NCI-H446 treated with DMSO at 0.1 percent for 48 hours (cell line): ENCODE measurements at places on chromosomes 2 and 18.

- DNase-seq, result no peak
Observed at GRCh38 chr2:64165706-64166105, 21.5 kb upstream of the PELI1 start.

GRCh38 chr2:217512259-217512658 is 490.5 kb downstream of the TNS1 start:
- DNase-seq, result no peak

DNA sequence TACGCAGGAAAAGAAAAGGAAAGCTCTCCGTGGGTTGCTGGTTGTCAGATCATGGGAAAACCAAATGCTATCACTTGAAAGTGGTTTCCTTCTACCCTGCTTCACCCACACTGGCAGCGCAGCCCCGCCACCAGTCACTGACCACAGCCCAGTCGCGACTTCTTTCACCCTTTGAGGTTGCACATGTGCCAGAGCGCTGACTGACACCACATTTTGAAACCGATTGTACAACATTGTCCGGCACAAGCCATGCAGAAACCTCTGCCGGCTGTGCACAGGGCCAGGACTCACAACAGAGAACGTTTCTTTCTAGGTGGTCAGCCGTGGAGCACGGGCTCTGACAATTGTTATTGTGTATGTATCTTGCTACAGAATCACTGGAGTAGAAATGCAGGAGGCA is 827.2 kb upstream of the POU3F3 start:
- DNase-seq, result no peak

- no peak for DNase-seq
Observed at GRCh38 chr2:145166731-145167302, 646.9 kb upstream of the ZEB2 start.

DNA sequence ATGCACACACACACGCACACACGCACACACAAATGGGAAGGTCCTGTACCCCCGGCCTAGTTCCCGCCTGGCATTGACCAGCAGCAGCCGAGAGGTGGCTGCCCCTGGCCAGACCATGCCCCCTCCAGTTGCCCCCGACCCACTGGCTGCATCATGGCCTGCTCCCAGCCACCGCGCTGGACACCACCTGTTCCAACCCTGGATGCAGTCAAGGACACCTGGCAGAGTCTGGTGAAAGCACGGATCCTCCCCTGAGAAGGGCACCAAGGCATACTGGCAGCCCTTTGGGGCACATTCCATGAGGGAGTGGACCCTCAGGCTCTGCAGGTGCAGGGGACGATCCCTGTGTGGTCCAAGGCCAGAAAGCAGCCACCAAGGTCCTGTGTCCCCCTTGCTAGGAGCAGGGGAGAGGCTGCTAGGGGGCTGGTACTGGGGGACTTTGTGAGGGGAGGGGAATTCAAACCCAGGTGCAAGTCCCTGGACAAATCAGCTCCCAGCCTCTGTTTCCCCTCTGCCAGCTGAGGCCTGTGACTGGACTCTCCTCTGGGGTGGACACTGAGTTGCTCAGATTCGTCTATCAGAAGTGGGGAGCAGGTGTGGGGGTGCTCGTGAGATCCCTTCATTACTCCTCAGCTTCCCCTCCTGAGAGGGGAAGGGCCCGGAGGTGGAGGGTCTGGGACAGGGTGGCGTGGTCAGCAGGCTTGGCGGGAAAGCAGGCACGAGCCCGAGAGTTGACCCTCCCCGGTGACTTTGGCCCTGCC is 3.5 kb downstream of the ESPNL start:
- no peak for DNase-seq

DNA sequence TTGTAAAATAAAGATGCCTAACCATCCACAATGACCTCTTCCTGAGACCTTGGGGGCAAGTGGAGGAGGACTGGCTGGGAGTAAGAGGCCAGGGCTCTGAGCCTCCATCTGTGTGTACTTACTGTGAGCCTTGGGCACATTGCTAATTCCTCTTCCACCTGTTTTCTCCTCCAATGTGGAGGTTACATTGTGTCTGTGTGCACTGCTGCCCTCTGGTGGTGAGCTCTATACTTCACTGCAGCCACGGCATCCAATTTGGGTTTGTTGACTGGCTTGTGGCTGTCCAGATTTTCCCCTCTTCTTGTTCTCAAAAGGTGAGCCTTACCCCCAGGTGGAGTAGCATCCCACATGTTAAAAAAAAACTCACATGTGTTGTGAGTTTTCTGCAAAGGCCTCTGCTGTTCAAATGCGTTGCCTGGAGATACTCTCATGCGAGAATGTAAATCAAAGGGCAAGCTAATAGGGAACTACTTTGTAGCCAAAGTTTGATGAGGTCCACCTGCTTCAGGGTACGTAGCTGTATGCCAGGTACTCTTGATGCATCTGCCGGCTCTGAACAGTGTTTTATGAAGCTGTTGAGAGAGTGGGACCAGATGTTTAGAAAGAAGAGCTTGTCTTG is 80.8 kb downstream of the APOB start:
- peak; percentile 24 for DNase-seq

GRCh38 chr2:48568547-48568946 is 38.6 kb downstream of the STON1 start:
- no peak for DNase-seq

GRCh38 chr2:181374781-181375675 is 82.2 kb upstream of the ITGA4 start:
- peak; percentile 22 for DNase-seq
